ENCODE measurements at places on chromosomes 1 and 21.

GRCh38 chr1:161848676-161849075, 82.6 kb downstream of the ATF6 start:
- no peak for DNase-seq

- DNase-seq = no peak
Measured at GRCh38 chr1:43772978-43773377, 65.6 kb downstream of the ST3GAL3 start.

- DNase-seq = no peak
Measured at GRCh38 chr1:29171521-29171920, 10.2 kb downstream of the SRSF4 start.

DNA sequence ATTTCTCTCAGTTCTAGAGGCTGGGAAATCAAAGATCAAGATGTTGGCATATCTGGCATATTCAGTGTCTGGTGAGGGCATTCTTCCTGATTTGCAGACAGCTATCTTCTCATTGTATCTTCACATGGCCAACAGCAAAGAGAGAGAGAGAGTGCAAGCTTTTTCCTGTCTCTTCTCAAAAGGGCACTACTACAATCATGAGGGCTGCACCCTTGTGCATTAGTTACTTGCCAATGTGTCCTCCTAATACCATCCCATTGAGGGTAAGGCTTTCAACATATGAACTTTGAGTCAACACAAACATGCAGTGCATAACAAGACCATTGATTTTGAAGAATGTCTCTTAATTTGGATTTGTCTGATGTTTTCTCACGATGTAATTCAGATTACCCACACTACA, 78.0 kb downstream of the CCDC30 start:
- no peak for DNase-seq

DNA sequence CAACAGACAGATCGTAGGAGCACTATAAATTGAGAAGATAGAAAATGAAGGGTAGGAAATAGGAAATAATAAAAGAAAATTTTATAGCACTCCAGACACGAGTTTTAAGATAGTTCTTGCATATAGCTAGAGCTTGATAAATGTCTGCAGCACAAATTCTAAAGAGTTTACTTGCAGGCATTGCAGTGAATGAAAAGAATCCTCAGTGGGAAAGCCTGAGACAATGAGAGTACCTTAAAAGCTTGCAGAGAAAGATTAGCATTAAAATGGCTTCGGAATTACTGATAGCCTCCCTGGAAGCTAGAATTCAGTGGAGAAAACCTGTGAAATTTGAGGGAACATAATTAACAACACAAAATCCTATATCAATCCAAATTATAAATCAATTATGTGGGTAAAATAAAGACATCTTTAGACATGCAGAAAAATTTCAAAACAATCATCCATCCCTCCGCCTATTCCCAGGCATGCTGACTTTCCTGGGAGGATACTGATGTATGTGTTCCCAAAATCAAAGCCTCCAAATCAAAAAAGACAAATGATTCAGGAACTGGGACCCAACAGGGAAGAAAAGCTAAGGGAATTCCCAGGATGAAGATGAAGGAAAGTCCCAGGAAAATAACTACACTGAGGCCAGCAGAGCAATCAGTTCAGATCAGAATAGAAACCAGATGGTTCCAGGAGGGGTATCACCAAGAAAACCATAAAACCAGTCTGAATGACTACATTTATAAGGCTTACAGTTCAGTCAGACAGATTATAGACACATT, 305.9 kb upstream of the USP25 start:
- no peak for DNase-seq

DNA sequence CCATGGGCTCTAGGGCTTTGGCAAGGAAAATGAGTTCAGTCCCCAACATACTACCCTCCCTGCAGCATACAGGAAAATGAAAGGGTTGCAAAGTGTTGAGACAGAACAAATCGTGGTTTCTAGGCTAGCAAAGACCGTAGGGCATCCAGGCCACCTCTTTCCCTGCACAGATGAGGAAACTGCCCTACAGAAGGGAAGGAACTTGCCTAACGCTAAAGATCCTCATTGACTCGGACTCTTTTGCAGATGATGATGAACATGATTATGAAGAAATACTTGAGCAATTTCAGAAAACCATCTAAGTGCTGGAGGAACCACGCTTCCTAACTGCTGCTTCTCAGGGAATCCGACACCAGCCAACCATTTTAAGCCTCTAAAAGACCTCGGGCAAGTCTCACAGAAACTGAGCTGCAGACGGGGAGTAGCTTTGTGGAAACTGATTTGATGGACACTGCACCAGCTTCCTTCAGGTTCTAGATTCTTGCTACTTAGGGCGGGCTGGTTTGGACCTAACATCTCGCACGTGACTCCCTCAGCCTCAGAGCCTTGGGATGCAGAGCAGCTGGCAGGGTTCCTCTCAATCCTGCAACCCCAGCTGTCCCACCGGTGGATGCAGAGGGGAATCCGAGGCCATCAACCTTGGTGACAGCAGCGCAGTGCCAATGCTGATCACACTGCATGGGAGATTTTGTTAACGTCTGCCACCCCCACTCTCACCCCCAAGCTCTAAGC, 13.4 kb downstream of the THEMIS2 start:
- no peak for DNase-seq

DNA sequence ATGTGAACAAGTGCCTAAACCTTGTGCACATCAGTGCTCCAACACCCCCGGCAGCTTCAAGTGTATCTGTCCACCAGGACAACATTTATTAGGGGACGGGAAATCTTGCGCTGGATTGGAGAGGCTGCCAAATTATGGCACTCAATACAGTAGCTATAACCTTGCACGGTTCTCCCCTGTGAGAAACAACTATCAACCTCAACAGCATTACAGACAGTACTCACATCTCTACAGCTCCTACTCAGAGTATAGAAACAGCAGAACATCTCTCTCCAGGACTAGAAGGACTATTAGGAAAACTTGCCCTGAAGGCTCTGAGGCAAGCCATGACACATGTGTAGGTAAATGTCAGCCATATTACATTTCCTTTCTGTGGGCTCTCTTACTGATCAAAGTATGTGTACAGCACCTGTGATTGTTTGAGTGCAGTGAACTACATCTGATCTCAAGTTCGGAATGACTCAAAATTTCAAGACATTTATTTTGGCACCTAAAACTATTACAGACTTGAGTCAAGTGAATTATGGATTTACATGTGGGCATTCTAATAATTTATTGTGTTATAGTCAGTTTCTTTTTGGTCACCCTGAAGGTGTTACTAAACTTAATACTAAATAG, 196.5 kb downstream of the TPR start:
- DNase-seq = no peak

- DNase-seq = no peak
Measured at GRCh38 chr1:236471096-236471495, 52.7 kb upstream of the LGALS8 start.

DNA sequence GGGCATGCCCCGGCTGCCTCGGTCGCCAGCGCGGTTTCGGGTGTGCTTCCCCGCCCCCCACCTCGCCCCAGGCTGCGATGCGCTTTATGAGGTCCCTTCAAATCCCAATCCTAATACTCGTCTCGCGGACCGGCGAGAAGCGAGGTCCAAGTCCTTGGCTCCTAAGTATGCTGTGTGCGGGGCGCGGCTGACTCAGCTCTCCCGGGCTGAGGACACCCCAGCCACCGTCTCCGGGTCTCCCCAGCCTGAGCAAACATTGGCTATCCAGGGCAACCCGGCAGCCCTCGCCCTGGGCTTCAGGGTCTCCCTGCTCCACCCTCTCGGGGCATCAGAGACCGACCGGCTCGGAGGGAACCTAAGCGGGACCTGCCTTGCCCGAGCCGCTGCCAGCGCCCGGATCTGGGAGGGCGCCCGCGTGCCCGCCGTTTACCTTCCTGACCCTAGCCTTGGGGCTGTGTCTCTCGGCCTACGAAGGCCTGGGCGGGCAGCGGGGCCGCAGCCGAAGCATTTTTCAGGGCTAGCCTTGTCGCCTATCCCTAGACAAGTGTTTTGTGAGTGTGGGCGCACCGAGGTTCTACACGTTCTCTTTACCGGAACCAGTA, 1.2 kb downstream of the ITPKB start:
- DNase-seq = no peak

DNA sequence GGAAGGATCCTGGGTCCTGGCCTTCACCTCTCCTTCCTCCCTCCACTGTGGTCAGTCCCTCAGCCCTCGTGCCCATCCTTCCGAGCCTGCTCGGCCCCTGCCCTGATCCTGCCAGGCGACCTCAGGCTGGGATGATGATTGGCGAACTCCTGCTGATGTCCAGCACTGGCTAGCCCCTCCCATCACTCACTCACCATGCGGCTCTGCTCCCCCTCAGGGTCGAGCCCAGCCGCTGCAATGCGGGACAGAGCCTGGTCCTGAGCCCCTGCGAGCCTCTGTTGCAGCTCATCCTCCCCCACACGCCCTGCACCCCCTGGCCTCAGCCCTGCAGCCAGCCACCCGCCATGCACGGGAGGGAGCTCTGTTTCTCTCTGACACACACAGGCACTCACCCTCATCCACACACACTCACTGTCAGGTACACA, 100.2 kb downstream of the DMRTB1 start:
- no peak for DNase-seq

DNA sequence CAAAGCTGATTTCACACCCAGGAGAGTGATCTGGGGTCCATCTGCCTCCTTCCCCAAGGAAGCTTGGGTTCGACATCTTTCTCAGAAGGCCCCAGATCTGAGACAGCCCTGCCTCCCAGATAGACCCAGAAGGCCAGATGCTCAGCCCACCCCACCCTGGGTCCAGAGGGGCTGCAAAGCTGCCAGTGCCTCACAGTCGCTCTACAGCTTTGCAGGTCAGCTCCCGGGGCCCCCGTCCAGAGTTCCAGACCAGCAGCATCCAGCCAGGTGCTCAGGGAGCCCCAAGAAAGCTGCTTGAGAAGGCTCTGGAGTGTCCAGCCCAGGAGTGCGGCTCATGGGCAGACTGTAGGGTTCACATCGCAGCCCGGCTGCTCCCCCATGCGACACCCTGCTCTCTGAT, 142.8 kb upstream of the ARHGEF16 start:
- no peak for DNase-seq

DNA sequence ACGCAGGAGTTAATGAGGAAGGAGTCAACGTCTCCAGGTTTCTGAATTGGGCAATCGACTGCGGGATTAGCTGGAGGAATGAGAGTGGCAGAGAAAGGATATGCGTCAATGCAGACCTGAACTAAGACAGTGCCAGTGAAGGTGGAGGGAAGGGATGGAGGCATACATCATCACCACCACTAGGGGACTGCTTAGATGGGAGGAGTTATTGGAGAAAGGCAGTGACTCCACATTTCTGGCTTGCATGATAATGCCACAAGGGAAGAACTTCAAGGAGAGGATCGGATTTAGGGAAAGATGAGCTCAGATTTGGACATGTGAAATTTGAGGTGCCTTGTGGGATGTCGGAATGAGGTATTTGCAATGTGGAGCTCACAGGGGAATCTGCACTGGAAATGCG, 17.5 kb downstream of the VASH2 start:
- no peak for DNase-seq

DNA sequence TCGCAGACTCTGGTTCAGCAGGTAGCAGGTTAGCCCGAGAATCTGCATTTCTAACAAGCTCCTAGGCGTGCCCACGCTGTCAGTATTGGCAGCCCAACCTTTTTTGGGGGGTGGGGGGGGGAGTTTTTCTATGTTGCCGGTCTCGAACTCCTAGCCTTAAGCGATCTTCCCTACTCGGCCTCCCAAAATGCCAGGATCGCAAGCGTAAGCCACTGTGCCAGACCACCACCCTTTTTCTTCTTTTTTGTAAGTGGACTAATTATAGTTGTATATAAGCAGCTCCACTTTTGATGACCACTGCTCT, 480 bp upstream of the MIS18A start:
- no peak for DNase-seq

- no peak for DNase-seq
Measured at GRCh38 chr1:194466706-194467105, 1280.3 kb upstream of the B3GALT2 start.

- DNase-seq = no peak
Measured at GRCh38 chr1:17909634-17910033, 154.5 kb downstream of the ACTL8 start.

DNA sequence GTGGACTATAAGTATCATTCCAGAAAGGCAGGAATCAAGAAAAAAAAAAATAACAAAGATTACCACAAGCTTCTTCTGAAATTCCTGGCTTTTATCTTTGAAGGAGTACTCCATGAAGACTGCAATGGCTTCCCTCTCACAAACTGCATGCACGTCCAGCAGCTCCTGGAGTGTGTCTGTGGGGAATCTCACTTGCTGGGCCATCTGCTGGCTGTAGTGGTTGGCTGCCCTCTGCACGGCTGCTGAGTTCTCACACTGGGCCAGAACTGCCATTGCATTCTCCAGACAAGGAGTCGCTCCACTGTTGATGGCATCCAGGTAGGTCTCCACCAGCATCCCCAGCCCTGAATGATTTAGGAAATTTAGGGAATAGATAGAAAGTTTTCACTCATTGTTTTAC, 23.3 kb upstream of the GBP2 start:
- DNase-seq = no peak

DNA sequence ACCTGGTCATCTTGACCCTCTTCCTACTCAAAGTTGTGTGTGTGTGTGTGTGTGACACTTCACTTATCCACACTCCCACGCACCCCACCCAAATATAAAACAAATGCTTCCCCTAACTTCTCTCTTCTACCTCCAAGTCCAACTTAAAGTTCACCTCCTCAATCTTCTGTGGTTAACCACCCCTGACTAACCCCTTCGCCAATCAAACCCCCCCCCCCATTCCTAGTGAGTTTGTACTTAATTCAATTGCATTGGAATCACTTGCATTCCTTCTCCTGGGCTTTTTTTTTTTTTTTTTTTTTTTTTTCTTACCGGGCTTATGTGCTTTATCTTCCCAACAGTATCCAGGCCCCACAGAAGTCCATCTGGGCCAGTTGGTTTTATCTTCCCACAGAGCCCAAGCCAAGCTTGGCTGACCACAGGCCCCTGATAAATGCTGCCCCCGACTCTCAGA, 78.4 kb downstream of the CD58 start:
- no peak for DNase-seq

DNA sequence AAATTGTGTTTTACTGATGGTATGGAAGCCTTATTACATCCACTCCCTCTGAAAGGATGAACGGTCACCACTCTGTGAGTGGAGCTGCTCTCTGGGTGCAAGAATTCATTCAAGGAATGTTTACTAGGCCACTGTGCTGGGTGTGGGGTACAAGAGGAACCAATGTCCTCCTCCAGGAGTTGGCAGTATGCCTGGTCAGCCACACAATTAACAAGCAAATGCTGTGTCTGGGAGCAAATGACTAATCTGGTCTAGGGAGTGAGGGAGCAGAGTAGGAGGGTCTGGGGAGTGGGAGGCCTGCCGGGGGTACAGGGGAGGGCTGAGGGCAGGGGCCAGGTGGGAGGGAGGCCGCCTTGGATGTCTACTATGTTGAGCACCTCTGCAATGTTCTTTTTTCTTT, 27.2 kb upstream of the TDRD10 start:
- DNase-seq = no peak

DNA sequence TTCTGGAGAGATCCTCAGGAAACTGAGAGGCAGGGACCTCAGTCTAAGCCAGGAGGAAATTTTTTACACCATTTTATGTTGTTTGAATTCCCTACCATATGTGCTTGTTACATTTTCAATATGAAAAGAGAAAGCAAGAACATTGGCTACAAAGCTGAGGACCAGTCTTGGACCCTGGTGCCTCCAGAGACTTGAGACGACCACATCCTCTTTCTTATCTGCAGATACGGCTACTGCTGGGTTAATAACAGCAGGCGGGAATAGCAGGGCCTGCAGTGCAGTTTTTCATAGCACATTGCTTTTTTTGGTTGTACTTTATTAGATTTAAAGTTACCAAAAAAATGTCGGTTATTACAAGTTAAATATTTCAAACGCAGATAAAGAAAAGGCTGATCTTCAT, 3.9 kb downstream of the KDM4A start:
- no peak for DNase-seq

- no peak for DNase-seq
Measured at GRCh38 chr1:48552903-48553606, 81.1 kb upstream of the SPATA6 start.
